ENCODE measurements at places on chromosomes 1 and 21.
A peak's percentile ranks its signal among the peaks of the same experiment; 100 is the strongest.

- no peak for DNase-seq
These were observed 19.8 kb downstream of the ADGRB2 start for GRCh38 chr1:31744165-31744888.

DNA sequence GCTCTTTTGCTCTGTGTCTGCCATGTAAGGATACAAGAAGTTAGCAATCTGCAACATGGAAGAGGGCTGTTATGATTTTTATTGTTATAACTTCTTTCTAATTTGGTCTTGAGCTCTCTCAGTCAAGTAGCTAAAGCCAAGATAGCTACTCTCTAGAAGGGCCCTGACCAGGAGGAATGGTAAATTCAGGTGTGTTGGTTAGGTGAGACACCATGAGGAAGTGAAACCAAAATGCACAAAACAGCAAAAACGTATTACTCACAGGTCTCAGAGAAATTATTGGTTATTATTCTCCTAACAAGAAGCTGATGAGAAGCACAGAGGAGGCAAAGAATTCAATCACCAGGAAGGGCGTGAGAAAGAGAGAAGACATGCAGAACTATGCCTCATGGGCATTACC lies 51.8 kb upstream of the INSL5 start:
- DNase-seq: no peak

GRCh38 chr21:40636026-40636425 lies 210.9 kb downstream of the DSCAM start:
- no peak for DNase-seq

- DNase-seq: no peak
These were observed 81.6 kb upstream of the PBX1 start for GRCh38 chr1:164477343-164477742.

DNA sequence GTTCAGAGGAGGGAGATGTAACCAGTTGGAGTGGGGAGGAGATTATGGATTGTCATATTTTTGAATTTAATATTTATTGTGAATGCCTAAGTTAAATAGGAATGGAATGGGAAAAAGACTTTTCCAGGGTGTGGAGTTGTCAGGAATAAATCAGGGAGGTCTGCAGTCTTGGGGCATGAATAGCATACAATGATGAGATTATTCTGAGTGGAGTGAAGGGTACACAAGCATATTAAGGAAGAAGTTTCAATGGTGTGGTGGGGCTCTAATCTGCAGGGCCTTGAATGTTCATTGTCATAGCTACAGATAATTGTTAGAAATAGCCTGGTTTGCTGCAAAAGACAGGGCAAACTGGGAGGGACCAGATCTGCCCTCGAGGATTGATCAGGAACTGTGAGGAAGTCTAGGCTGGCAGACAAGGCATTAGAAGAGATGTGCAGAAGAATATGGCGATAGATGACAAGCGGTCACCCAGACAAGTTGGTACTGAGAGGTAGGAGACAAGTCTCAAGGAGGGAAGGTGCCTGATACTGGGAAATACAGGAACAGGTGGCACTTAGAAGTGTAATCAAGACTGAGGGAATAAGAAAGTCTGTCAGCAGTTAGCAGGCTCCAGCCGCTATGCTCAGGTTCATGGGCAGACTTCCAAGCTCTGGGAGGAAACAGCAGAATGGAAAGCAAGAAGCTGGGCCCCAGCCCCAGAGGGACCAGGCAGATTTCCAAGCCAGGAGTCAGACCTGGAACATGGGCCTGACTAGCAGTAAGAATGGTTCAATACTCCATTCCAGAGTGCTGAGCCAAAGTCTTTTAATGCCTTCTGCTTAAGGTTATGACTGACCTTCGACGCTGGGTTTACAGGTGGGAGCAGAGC lies 20.9 kb upstream of the RGL1 start:
- peak; percentile 66 for DNase-seq

GRCh38 chr1:71950579-71950978 lies 331.8 kb downstream of the NEGR1 start:
- DNase-seq: no peak

DNA sequence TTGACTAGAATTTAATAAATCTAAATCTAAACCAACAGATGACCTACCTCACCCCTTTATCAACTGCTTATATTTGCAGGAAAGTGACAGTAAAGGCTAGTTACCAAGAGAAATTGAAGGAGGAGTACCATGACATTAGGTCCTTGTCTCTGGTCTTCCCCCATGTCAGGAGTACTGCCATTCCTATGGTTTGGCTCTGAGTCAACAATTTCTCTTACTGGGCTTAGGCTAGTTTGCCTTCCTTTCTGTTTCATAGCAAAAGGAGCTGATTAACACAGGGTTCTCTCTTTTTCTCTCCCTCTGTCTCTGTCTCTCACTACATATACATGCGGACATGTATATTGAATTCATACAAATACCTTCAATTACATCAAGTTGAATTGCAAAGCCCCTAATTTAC lies 579.9 kb downstream of the DPYD start:
- no peak for DNase-seq

GRCh38 chr21:32732544-32732943 lies 4.7 kb upstream of the SYNJ1 start:
- DNase-seq: no peak

DNA sequence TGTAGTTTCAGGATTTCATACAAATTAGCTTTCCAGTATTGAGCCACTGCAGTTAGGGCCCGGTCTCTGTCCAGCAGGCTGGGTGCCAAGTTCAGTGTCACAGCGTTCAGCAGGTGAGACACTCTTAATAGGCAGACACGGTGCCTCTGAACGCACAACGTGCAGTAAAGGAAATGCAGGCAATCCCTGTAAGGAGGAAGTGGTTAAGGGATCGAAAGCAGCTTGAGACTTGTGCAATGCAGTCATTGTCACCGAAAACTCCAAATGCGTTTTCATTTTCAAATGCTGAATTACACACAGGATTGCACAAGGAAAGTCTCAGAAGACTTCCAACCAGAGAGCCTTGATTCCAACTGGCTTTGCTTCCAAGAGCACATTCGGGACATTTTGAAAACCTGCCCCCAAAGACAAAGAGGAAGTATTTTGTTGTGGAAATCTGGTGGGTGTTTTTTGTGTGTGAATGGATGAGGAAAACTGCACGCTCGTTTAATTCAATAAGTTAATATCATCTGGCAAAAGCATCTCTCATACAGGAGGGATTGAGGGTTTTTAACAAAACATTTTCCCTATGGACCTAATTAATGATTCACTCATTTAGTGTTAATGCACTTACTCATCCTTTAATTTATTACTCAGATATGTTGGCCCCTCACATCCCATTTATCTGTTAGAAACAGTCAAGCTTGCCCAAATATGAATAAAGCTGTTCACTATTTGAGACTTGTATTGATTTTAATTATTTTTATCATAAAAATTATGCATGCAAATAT lies 61.6 kb downstream of the PTGS2 start:
- DNase-seq: peak; percentile 45

GRCh38 chr1:201675143-201675542 lies 136.2 kb downstream of the NAV1 start:
- DNase-seq: peak; percentile 67

DNA sequence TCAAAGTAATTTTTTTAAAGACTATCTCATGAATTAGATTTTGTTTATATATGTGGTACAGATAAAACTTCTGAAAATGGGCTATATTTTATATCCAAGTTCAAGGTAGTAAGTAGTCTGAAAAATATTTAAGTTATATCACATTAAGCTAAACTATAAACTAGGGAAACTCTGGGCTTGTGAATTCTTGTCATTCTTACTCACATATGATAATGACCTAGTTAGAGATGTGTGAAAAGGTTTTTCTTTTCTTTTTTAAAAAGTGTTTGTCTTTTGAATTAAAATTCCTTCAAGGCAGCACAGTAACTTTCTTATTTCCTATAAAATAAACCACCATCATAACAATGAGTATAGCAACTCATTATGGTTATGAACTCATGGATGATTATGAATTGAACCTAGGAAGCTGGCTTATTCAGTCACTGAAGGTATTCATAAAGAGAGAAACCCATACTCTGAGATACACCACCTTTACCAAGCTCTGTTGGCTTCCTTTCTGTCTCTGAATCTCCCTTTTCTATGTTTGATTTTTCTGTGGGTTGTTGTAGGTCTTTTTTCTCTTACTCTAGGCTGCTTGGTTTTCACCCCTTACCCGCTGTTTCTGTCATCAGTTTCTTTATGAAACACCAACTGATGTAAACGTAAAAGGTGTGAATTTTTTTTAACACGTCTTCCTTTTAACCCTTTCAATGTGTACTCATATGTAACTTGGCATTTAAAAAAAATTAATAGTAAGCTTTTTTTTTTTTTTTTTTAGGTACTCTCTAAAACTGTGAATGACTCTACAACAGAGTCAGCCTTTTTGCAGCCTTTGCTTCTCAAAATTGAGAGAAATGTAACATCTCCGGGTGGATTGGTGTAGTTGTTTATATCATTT lies 25.2 kb downstream of the IL12RB2 start:
- no peak for DNase-seq

DNA sequence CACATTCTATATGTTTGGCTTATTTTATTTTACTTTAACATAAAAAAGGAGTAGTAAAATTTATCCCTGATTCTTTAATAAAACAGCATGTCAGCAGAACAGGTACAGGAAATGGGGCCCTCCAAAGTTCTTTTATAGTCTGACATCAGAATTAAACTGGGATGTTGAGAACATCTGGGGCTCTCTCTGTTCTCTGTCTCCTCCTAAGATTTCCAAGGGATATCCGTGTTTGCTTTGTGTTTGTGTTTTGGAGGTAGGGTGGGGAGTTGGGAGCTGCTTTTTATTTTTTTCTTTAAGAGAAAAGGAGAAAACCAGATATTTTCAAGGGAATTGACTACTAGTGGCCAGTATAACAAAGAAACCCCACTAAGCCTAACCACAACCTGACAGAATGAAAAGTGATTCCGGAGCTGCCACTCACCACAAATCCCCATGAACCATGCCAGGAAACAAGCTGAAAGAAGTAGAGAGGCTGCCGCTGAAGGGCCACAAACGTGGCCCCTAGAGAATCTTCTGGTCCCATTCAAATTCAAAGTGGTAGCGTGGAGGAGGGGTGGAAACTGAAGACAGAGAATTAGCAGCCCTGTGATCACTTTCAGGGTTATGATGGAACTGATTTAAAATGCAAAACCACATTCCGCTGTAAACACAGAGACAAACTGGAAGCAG lies 369.6 kb upstream of the ADGRL2 start:
- no peak for DNase-seq

GRCh38 chr1:68322096-68322495 lies 89.8 kb upstream of the WLS start:
- no peak for DNase-seq

- DNase-seq: no peak
These were observed 28.3 kb upstream of the MYBPHL start for GRCh38 chr1:109335091-109335490.

DNA sequence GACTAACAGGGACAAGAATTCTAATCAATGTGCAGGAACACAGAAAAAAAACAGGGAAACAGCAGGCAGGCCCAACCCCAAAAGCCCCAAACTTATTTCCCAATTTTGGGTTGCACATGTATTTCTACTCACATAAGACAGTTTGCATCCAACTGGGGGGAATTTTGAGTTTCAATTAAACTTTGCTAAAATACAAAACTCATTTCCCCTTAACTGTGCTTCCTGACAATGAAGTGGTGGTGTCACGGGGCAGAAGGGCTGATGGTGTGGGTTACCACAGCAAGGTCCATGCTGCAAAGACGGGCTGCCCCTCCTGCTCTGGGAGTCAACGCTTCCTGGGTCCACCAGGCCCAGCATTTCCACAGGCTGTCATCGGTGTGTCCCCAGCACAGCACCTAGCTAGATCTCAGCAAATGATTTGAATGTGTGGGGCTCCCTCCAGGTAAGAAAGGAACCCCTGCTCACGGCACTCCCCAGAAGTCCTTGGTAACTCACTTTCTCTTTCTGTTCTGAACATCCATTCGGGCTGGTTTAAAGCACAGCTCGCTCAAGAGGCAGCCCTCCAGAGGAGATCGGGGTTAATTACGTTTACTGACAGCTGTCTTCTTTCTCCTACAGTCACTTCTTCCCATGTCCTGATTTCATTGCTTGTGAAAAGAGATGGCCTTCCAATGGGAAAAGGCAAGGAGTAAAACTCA lies 27.4 kb downstream of the HIVEP3 start:
- no peak for DNase-seq

DNA sequence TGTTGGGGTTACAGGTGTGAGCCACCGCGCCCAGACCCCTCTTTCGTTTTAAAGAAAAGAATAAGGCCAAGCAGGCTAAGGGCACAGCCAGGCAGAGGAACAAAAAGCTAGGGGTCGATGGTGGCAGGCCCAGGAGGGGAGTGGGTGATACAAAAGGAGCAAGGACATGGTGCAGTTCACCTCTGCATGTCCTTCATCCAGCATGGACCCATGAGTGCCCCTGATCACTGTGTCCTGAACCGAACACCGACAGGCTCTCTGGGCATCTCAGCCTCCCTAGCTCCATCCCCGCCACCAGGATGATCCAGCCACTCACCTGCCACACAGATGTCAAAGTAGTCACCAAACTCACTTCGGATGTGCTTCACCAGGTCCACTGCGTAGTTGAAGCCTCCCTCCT lies 5.9 kb downstream of the MTHFR start:
- no peak for DNase-seq

DNA sequence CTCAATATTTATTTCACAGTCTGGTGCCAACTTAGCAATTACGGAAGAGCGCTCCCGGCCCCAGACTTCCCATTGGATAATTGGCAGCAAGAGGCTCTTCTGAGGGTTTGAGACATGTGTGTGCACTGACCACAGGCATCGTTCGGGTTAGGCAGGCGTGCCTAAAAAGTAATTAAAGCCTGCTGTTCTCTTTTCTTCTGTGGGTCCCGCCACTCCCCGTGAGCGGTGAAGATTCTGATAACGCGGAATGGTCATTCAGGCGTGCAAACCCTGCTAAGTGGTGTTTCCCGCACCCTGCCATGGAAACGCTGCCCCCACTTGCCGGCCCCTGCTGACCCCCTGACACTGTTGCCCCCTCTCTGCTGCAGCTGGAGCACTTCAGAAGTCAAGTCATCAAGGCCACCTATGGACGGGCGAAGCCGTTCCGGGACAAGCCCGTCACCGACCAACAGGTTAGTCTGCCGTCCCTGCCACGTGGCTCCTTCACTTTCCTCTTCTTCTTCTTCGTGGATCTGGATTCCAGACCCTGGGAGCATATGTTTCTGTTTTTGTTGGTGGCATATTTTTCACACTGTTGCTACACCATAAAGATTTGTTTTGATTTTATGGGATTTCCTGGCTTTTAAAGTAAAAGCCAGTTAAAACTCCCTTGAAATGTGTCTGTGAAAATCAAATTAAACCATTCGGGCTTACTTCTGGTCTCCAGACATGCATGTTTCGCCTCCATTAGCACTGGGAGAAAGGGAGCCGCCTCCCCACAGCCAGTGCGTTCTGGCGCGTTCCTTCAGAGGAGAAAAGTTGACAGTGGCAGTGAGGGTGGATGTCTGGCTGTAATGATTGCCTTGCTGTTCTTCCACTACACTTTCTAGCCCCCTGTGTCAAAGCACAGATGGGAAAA lies 79.9 kb downstream of the FHAD1 start:
- DNase-seq: no peak

DNA sequence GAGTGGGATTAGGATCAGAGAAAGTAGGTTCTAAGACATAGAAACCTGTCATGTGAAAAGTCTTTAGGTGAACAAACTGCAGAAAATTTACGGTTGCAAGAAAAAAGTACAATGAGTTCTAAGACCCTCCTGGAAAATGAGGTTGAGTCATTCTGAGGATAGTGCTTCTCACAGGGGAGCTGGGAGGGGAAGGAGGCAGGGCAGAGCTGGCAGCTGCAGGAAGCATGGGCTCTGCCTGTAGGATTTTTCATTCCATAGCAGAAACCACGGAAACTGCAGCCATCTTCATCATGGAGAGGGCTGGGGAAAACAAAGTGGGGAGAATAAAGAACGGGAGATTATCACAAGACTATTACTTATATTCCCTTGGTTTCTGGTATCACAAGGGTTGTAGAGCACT lies 25.8 kb upstream of the THEM4 start:
- no peak for DNase-seq

- DNase-seq: no peak
These were observed 87.4 kb upstream of the C1orf21 start for GRCh38 chr1:184299406-184299790.
